Activated naive CD4-positive, alpha-beta T cell (primary cell): ENCODE measurements at places on chromosomes 1 and 21.
A peak's percentile ranks its signal among the peaks of the same experiment; 100 is the strongest.

- DNase-seq: no peak
These were observed 45.1 kb downstream of the MAP3K7CL start for GRCh38 chr21:29175408-29176134.

- DNase-seq: no peak
These were observed 260.6 kb downstream of the SMYD3 start for GRCh38 chr1:246246430-246246829.

DNA sequence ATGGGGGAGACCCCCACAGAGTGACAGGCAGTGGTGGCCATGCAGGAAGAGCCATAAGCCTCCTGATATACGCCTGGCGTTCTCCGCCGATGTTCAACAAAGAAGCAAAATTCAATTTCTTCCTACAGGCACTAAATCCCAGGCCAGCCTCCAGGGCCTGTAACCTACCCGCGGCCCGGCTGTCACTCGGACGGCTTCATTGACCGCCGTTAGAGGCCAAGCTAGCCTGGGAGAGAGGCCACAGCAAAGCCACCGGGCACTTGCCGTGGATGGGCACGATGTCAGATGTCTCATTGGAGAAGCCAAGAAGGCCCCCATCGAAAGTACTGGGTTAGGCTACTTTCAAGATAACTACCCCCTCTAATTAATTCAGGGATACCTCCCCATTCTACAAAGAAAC is 9.7 kb downstream of the ADGRB2 start:
- no peak for DNase-seq

DNA sequence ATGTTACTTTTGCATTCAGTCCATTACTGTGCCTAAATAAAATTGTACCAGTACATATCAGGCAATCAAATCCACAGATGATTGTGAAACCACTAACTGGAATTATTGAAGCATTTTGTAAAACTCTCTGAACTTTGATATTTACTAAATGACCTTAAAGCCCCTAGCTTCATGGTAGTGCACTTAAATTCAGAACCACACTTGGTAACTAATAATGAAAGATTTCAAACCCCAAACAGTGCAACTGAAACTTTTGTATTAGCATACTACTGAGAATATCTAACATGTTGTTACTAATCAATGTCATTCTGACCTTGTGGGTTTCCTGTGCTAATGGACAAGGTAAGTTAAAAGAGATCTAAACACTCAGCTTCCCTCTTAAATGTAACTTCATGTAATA is at the start of gene CFHR3:
Gene CFHR3, plus strand, starts transcription at position 238 of the 400 bp plus-strand sequence. Its CDS starts 47 bp downstream, at position 285.
- no peak for DNase-seq

- DNase-seq: no peak
These were observed 622 bp upstream of the APOA2 start for GRCh38 chr1:161223805-161224694.

DNA sequence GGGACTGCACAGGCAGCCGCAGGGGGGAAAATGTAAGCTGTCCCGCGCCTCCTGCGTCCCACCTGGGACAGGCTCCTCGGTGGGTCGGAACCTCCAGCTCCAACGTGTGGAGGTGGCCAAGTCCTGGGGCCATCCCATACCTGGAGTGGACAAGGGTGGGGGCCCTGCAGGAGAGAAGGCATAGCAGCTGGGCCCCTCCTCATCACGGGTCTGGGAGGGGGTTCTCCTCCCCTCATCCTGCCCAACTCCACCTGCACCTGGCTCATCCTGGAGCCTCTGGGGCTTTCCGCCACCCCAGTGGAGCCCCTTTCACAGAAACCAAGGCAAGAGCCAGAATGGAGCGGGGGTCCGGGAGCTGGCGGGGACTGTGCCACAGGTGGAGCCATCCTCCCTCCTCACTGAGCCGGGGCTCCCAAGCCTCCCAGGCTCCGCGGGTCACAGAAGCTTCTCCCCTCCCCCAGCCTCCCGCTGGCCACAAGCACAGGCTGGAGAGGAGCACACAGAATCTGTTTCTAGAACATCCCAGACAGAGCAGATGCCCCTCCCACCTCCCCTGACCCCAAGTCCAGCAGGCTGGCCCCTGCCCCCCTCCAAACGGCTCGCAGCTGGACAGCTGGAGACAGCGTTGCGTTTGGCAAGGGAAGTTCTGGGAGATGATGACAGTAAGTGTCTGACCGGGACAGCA is 65.8 kb downstream of the MEGF6 start:
- no peak for DNase-seq

DNA sequence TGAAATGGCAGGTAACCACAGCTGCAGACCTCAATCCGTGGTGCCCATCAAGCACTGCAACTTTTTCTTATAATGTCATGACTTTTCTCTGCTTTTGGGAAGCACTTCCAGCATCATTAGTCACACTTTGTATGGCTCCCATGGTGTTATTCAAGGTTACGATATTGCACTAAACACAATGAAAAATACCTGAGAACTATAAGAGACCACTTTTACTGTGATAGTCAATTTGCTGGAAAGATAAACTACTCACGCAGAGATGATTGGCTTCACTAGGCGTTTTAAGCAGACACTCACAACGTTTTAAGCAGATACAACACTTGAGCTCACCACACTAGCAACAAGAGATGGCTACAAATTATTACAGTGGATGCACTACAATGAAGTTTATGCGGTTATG is 103.2 kb upstream of the CHRM3 start:
- no peak for DNase-seq

DNA sequence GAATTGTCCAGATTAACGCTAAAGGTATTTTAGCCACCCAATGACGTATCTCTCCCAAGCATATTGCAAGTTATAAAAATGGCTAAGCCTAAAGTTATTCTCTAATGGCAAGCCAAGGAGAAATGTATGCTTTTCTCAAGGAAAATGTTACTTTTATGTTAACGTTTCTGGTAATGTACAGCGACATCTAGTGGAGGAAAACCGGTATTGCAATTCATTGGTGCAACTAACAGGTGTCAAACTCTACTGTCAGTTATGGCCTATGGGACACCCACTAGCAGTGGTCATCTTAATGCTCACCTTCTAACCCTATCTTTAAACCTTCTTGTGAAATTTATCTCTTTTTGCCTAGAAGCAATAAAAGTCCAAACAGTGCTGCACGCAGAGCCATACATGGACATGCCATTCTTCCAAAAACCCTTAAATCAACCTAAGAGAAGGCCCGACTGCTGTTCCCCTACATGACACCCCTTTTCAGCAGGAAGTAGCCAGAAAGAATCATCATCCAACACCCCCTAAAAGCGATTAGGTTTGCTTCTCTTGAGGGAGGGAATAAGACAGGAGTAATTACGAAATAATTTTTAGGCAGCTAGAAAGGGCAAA is 68.7 kb upstream of the LRIF1 start:
- no peak for DNase-seq

GRCh38 chr1:227889863-227890405 is 57.8 kb downstream of the WNT9A start:
- no peak for DNase-seq

DNA sequence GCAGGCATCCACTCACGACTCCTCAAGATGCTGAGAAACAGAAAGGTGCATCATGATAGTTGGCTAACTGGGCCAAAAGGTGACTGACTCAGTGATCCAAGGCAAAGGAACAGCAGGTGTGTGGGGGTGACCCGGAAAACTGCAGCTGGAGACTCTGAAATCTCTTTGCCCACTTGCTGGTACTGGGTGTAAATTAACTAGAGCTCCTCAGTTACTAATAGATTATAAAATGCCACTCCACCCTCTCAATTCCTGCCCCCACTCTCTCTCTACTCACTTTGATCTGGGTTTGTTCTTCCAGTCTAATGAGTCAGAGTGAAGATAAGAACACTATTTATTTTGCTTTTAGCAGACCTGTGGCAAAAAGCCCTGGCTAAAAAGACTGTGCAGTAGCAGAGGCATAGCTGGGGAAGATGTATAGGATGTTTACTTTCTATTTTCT is 7.2 kb upstream of the PIGC start:
- DNase-seq: no peak

DNA sequence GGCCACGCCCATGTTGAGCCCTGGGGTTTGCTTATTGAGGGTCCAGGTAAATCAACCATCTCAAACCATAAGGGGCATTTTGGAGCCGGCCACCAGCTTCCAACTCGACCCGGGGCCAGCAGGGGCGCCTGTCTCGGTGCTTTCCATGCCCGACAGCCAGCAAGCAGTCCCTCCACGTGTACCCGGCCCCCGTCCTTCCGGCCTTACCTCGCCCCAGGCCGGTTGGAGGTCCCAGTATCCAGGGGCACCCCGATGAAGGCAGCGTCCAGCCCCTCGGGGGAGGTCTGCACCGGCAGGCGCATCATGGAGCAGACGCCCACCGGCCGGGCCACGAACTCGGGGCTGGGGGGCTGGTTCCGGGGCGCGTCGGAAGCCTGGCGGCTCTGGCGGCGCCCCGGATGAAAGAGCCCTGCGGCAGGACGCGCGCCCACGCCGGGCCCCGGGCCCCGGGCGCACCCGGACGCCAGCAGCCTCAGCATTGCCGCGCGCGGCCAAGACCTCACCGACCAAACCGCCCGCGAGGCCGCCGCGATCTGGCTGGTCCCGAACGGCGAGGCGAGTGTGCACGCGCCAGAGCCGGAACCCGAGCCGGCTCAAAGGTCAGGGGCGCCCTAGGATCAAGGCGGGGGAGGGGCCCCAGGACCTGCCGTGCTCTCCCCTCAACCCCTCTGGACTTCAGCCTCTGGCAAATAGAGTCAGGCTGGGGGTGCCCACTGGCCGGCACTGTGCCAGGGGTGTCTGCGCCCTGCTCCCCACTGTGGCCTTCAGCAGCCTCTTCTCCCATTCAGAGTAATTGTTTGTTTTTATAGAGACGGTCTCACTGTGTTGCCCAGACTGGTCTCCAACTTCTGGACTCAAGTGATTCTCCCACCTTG is at the start of gene AGMAT:
Gene AGMAT, minus strand, starts transcription at position 563 of the 875 bp plus-strand sequence. Its CDS starts 84 bp downstream, at position 479.
- DNase-seq: peak; percentile 61

- DNase-seq: peak; percentile 62
These were observed at the start of gene KLHL17 for GRCh38 chr1:960363-961131. TSS of gene KLHL17 (plus strand) at chr1:960584. CDS start at chr1:960694, 110 bp downstream.

DNA sequence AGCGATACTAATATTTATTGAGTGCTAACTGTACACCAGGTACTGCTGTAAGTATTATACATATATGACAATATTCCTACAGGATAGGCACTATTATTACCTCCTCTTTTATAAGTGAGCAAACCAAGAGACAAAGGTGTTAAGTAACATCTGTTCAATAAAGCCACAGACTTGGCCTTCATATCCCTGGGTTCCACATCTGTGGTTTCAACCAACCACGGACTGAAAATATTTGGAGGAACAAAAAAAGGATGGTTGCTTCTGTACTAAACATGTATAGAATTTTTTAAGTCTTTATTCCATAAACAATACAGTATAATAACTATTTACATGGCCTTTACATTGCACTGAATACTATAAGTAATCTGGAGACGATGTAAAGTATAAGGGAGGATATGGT is 95.1 kb downstream of the RERE start:
- DNase-seq: no peak

- peak; percentile 33 for DNase-seq
These were observed 285.3 kb downstream of the CAMTA1 start for GRCh38 chr1:7070389-7071029.

GRCh38 chr1:115465802-115466363 is 127.8 kb upstream of the NGF start:
- no peak for DNase-seq

DNA sequence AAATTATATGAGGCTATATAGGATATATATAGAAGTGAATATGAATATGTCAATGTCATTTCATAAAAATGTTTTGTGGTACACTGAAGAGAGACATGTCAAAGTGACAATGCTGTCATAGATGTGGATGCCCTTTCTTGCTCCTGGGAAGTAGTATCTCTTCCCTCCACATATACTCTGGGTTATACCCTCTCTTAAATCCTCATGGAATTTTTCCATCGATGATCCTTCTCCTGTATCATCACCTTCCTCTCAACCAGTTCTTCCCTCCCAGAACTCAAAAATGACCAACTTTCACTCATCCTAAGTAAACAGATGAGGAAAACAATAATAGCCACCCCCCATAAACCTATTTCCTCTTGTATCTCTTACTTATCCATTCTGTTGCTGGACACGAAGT is 351.5 kb downstream of the USP25 start:
- no peak for DNase-seq

DNA sequence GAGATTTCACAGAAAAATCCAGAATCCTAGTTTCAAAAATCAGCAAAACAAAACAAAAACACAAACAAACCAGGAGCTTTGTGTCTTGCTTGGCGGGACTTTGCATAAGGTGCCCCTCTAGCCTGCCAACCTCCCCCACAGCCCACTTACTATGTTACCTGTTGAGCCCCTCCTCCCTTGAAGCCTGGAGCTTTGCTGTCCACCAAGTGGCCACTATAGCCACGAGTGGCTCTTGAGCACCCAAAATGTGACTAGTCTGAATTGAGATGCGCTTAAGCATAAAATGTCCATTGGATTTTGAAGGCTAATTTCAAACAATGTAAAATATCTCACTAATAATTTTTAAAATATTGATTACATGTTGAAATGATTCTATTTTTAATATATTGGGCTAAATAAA is 12.2 kb downstream of the TFAP2E start:
- DNase-seq: no peak

GRCh38 chr1:24702511-24703293 is 42.5 kb upstream of the CLIC4 start:
- DNase-seq: no peak

DNA sequence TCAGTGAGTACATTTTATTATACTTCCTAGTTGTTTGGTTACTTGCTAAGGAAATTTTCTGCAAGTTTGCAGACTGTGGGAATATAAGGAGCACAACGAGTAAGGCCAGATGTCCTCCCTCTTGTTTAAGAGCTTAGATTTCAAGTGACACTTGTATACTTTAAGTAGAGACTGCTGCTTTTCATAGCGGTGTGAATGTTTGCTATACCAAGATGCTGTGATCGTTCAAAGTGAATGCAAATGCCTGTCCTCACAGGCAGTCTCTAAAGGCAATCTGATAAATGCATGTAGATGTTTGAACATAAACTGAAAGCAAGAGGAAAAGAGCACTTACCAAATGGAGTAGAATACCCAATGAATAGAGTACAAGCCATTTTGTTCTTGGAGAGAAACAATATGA is 226.4 kb downstream of the NRIP1 start:
- DNase-seq: no peak

- no peak for DNase-seq
These were observed 71.0 kb downstream of the DYRK1A start for GRCh38 chr21:37437376-37438080.

GRCh38 chr21:16199539-16199938 is 469.8 kb downstream of the USP25 start:
- DNase-seq: no peak

- no peak for DNase-seq
These were observed 178.4 kb downstream of the DUSP10 start for GRCh38 chr1:221563476-221563921.

GRCh38 chr1:25104932-25105561 is 127.3 kb downstream of the SYF2 start:
- no peak for DNase-seq

- no peak for DNase-seq
These were observed 462.7 kb upstream of the DEPDC1 start for GRCh38 chr1:68959461-68960030.

- no peak for DNase-seq
These were observed 9.9 kb downstream of the PAFAH2 start for GRCh38 chr1:25987951-25988350.

GRCh38 chr1:218702775-218703174 is 357.6 kb downstream of the TGFB2 start:
- DNase-seq: no peak

- no peak for DNase-seq
These were observed 83.1 kb upstream of the ZNF648 start for GRCh38 chr1:182144646-182145030.
